ENCODE measurements at places on chromosomes 1 and 21.
A peak's percentile ranks its signal among the peaks of the same experiment; 100 is the strongest.

DNA sequence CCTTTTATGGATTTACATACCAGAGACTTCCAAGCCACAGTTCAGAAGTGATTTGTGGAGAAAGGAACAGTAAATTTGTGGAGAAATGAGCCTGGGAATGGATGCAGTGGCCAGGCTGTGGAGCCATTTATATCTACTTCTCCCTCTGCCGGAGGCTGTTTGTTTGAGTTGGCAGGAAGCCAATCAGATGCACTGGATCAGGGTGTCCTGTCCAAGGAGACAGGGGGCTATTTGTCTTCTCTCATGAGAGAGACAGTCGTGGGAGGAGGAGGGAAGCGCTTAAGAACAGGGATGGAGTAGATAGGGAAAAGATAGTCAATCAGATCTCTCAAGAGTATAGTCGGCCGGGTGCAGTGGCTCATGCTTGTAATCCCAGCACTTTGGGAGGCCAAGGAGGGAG, 2.8 kb upstream of the HAPLN2 start:
- DNase-seq: no peak

DNA sequence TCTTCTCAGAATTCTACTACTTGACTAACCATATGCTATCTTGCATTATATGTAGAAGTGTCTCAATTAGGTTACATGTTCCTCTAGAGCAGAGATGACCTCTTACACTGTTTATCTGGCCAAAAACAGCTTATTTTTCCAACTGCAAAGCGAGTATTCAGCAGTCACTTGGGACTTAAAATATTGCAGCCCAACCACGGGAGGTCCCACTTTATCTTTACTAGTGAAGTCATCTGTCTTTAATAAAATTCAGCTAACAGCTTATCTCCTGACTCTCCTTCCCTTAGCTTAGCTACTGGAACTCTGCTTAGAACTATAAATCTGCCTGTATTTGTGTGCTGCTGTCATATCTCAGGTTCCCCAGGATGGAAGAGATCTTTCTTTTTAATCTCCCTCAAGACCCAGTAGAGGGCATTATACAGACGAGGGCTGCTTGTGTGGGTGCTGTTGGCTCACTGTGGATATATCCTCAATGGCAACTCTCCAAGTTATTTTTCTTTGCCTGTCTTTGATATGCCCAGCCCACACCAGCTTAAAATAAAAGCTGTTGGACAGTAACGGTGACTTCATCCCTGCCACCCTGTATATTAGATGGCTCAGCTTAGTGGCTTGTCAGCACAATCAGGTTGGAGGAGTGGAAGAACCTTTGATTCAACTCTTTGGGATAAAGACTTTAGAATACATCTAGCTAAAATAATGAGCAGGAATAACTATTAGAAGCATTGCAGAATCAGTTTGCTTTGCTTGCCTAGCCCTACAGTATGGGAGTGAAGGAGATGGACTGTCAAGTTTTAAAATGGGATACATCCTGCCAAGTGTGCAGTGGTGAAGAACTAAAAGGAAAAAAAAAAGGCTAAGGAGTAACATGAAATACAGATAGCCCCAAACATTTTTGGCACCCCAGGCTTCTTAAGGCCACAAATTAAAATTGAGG, 9.6 kb downstream of the ENSA start:
- DNase-seq: peak; percentile 96

DNA sequence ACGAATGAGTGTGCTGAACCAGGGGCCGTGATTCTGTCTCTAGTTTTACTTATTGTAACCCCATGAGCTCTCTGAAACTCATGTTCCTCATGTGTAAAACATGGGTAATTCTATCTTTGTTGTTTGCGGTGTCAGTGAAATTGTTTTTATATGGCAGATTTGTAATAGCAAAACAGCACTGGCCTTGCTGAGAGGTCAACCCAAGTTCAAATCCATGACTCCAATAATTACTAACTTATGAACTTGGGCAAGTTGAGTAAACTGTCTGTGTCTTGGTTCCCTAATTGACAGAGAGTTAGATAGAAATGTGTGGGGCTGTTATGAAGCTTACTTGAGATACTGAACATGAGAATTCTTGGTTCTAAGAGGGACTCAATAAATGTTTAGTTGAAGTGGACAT, 17.8 kb downstream of the C1orf116 start:
- no peak for DNase-seq

GRCh38 chr1:29123887-29124365, at the start of gene TMEM200B:
TSS of gene TMEM200B (minus strand) at chr1:29123903. CDS start at chr1:29121828, 2,075 bp downstream.
- no peak for DNase-seq

DNA sequence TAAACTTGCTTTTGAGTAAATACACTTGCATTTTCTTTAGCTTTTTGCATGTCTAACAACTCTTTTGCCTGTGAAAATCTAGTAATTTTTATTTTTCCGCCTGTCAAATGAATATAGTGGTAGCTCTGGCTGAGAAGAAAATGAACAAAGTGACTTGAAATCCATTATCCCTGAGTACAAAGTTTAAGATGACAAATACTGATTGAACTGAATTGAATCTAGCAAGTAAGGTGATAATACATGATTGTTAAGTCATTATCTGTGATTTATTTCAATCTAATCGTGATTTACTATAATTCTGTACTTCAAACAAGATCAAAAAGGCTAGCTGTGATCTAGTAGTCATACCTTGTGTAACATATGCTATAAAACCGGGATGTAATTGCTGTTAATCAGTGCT, 42.8 kb downstream of the CHRM3 start:
- no peak for DNase-seq

DNA sequence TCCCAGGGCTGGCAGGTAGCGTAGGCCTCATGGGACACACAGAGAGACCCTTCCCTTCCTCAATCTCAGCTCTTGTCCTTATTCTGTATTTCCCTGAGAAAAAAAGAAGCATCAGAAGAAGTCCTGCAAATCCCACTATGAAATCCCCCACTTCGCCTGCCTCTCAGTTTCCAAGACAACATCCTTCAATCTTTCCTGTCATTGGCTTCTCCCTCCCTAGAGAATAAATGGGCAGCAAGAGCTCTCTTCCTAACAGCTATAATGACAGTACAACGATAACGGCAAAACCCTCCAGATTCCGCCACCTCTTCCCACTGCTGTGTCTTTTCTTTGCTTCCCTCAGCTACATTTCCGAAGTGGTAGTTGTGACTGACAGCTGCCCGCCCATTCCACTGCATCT, 41.6 kb upstream of the NTPCR start:
- DNase-seq: no peak

- peak; percentile 37 for DNase-seq
Measured at GRCh38 chr1:62325681-62326080, 6.4 kb upstream of the KANK4 start.
